ENCODE measurements at places on chromosomes 2 and 18.

GRCh38 chr2:191631754-191632153, 46.2 kb upstream of the NABP1 start:
- no peak for DNase-seq

GRCh38 chr2:179788104-179788503, 73.3 kb downstream of the ZNF385B start:
- no peak for DNase-seq

GRCh38 chr2:136359121-136359965, 241.4 kb upstream of the CXCR4 start:
- no peak for DNase-seq

- no peak for DNase-seq
Measured at GRCh38 chr2:71309-72035, 25.2 kb upstream of the FAM110C start.

DNA sequence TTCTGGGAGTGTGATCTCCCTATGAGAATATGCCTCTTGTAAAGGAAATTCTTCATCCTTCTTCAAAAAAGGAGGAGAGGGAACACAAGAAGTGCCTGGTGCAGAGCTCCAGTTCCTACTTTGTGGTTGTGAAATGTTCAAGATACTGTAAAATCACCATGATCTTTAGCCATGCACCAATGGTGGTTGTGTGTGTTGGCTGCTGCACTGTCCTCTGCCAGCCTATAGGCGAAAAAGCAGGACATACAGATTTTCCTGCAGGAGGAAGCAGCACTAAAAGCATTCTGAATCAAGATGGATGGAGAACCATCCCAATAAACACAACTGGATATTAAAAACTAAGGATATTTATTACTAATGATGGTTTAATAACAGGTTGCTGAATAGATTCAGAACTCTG, 6.2 kb upstream of the KLHL14 start:
- DNase-seq, result no peak

GRCh38 chr2:164514491-164514890, 106.8 kb downstream of the GRB14 start:
- no peak for DNase-seq

DNA sequence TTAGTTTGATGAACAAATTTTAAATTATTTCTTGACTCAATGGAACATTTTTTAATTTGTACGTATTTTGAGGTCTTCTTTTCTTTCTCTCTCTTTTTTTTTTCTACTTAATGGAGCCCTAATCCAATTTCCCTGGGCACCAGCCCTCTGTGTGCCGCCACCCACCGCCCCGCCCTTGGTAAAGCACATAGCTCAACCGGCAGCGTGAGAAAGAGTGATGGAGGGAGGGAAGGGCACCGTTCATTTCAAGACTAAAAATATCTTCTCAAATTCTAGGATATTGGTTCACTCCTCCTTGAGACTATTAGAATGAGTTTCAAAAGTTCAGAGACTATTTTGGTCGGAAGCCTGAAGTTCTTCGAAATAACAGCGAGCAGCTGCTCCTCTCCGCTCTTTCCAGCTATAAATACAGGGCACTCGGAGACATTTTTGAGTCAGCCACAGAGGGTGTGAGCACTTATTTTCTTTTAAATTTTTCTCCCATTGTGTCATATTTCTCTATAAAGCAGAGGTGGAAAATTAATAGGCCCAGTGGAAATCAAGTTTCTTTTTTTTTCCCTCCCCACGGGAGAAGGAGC, 731.7 kb upstream of the ID2 start:
- DNase-seq, result no peak

GRCh38 chr18:37527395-37527794, 38.2 kb downstream of the CELF4 start:
- DNase-seq, result no peak

GRCh38 chr2:163812926-163813520, 77.2 kb upstream of the FIGN start:
- DNase-seq, result no peak

DNA sequence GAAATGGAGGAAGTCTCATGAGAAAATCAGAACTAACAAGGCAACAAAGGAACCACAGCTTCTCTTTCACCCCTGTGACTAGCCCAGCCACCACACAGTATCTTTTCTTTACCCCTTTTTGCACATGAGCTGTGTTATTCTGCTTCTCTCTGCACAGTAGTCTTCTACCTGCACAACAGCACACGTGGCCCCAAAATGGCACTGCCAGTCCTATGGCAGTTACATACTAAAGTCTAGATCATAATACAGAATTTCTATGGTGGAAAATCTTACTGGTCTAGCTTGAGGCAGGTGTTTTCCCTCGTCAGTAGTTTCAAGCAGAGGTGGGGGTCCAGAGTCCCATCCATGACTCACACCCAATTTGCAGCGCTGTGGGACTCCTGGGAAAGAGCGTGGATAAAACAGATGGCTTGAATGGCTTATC, 177.7 kb downstream of the DIS3L2 start:
- DNase-seq, result peak; percentile 33

DNA sequence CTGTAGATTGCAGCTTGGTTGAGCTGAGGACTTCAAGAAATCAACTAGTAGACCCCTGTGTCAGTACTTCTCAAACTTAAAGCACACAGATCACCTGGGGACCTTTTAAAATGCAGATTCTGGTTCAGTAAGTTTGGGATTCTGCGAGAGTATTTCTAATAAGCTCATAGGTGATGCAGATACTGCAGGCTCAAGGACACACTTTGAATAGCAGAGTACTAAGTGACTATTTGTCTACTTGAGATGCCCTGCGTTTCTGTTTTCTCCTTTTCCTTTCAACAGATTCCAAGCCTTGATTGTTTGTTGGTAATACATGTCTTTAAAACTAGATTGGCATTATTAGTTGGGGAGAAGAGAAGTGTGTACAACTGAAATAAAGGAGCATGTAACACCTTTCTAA, 6.7 kb downstream of the MIB1 start:
- DNase-seq, result no peak

DNA sequence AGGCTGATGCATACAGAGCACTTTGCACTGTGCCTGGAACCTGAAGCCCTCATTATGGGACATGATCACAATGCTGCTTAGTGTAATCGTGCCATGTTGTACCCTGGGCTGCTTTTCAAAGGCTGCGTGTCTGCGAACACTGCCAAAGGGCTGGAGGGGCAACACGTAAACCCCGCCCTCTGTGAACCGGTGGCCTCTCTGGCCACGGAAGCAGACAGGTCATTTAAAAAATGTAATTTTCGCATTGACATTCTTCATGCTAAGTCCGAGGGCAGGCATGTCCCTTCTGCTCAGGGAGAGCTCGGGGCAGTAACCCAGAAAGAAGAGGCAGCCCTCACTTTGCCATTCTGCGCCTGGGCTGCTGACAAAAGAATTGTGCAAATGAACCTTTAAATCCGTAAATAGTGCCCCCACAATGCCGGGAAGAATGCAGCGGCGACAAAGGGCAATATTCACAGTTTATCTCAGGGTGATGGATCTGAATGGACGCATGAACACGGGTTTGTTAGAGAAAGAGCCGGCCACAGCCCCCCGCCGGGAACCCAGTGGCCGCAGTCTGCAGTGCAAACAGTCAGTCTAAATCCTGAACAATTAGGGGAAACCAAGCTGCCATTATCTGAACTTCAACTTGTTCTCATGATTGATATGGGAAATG, 226.1 kb downstream of the MYCN start:
- no peak for DNase-seq

DNA sequence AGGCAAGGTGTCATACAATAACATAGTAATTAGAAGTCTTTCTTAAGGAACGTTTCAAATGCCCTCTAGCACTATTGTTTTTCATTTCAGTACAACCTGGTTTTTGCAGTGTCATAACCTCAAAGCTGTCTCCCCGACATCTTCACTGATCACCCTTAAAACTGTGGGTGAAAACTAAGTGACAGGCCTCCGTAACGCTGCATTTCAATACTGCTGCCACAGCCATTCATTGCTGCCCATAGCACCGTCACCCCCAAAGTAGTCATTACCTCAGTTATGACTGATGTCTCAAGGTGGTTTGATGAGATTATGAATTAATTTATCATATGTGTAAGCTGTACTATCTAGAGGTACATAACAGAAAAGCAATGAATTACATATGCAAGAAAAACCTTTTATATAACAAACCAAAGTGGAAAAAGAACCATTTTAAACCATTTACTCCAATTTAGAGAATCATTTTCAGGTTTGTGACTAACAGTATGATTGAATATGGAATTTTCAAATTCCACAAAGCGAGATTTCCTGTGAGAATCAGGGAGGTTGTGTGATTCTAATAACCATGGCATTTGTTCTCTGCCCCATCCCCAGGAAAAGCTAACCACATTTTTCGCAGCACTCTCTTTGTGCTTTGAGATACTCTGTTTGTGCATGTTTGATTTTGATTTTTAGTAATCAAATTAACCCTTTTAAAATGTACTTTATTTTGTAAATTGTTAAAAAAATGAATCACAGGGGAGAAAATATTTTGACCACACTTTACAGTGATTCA, 263.0 kb downstream of the PTGR3 start:
- DNase-seq, result no peak

GRCh38 chr2:237907144-237907543, 47.7 kb downstream of the RAMP1 start:
- DNase-seq, result no peak

- no peak for DNase-seq
Measured at GRCh38 chr2:27958711-27959378, 68.3 kb downstream of the BABAM2 start.

Data from MM.1S (cell line).